ENCODE measurements at places on chromosomes 11 and 22.

DNA sequence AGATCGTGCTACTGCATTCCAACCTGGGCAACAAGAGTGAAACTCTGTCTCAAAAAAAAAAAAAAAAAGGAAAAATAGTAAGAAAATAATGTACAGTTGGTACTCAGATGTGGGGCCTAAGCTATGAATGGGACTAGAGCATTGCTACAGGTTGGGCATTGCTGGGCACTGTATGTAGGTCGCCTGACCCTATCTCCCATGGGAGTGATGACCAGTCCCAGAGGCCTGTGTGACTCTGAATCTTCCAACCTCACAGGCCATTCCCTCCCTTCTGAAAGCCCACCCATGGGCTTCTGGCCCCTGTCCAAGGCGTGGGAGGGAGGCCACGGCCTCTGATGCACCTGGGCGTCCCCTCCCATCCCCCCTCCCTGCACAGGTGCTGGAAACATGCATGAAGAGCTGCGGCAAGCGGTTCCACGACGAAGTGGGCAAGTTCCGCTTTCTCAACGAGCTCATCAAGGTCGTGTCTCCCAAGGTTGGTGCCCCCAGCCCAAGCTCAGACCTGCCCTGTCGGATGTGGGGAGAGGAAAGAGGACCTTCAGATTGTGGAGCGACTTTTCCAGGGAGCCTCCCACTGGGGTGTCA lies 9.5 kb downstream of the GGA1 start:
- no peak for DNase-seq

- DNase-seq, result no peak
These were observed 52.4 kb downstream of the SYT13 start for GRCh38 chr11:45233804-45234170.

- DNase-seq, result no peak
These were observed 52.1 kb downstream of the SHANK2 start for GRCh38 chr11:71200172-71200716.

GRCh38 chr22:19111140-19111539 lies 11.1 kb downstream of the DGCR2 start:
- no peak for DNase-seq

- DNase-seq, result no peak
These were observed 2.2 kb downstream of the ZNF143 start for GRCh38 chr11:9462806-9463537.

GRCh38 chr22:38171927-38172831 lies 9.5 kb downstream of the PLA2G6 start:
- DNase-seq, result no peak

GRCh38 chr11:79173615-79174014 lies 267.2 kb downstream of the TENM4 start:
- no peak for DNase-seq

DNA sequence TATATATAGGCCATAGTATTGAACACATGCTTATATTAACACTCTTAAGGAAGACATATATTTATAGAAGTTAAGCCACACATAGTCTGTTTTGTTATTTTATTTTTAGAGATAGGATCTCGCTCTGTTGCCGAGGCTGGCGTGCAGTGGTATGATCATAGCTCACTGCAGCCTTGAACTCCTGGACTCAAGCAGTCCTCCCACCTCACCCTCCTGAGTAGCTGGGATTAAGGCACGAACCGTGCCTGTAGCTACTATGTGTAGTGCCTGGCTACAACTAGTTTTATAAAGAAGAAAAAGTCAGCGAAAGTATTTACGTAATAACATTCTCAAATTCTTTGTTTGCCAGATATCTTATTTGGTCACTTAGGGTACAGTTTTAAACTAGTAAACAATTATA lies 5.6 kb upstream of the UCP2 start:
- DNase-seq, result no peak

DNA sequence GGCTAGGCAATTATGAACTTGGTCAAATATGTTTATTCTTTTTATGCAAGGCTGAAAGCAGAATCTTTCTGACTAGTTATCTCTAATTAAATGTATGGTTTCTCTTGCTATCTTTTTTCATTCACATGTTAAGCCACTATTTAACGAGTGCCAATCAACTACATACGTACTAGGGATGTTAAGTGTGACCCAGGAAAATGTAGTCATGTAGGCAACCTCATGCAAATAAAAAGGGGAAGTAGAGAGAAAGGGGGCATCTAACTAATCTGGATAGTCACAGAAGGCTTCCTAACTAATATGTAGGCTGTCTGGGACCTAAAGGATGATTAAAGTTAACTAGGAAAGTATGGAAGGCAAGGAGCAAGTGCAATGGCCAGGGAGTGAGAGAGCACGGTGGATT lies 23.5 kb downstream of the TBRG1 start:
- DNase-seq, result no peak

GRCh38 chr11:117877120-117877784 lies 794 bp upstream of the FXYD6 start:
- no peak for DNase-seq

DNA sequence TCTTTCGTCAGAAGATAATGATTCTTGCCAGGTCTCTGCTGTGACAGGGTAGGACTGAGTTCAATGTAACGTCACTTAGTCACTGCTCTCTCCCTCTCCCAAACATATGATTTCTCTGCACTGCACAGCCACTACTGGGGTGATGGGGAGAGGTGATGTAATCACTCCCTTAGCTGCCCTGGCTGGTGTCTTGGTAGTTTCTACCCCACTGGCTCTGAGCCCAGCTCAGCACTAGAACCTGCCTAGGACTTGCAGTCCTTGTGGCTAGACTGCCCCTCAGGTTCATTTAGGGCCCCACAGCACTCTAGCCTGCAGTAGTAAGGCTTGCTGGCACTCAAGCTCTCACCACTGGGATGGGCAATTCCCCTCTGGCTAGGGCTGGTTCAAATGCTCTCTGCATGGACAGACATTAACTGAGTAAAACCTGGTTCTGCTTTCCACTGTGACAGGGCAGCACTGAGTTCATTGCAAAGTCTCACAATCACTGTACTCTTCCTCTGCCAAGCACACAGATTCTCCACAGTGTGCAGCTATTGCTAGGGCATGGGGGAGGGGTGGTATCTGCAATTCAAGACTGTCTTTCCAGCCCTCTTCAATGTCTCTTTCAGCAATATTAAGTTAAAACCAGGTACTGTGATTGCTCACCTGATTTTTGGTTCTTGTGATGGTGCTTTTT lies 571.4 kb upstream of the FAT3 start:
- DNase-seq, result no peak

Measured in NCI-H1048 (cell line).